ENCODE measurements at places on chromosomes 12 and 14.

GRCh38 chr14:56759633-56760032 is 50.6 kb downstream of the OTX2 start:
- DNase-seq: no peak

DNA sequence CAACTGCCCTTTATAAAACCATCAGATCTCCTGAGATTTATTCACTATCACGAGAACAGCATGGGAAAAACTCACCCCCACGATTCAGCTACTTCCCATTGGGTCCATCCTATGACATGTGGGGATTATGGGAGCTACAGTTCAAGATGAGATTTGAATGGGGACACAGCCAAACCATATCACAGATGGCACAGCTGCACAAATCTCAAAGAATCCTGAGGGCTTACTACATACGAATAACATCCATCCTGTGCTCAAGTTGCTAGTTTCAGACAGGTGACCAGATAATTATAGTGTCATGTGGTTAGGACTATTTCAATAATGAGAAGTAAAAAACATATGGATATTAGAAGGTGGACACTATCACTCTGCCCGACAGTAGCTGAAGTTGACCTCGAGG is 211.2 kb downstream of the NUAK1 start:
- DNase-seq: no peak

- no peak for DNase-seq
These were observed 60.0 kb upstream of the CCDC91 start for GRCh38 chr12:28130234-28130624.

DNA sequence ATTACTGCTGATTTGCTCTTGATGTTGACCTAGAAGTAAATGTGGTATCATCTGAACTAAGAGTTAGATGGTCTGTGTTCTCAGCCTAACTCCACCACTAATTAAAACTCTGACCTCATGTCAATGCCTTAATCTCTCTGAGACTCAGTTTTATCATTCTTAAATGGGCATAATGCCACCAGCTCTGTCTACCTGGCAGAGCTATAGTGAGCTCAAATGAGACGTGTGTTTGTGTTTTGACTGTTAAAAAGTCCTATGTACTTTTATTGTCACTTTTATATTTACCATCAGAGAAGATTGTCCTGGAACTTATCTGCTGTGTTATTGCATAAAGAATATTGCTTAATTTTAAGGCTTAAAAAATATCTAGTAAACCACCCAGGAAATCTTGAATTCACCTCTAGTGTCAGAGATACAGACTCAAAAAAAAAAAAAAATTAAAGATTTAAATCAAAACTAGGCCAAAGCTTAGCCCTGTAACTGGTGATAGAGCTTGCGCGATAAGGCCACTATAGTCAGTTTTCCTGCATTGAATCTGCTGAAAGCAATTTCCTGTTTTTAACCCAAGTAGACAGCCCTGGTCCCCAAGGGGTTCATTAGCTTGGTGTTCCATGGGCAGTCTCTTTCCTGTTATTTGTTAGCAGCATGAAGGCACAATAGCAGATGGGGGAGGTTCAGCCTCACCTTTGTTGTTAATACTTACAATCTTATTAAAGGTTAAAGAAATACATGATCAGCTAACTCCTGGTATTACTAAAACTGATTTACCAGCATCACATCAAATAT is 261.8 kb downstream of the ATP23 start:
- DNase-seq: no peak

- no peak for DNase-seq
These were observed at the start of gene CCDC88C for GRCh38 chr14:91417120-91417982. CCDC88C (minus strand) TSS chr14:91417820; CDS start chr14:91417690, 130 bp downstream.

DNA sequence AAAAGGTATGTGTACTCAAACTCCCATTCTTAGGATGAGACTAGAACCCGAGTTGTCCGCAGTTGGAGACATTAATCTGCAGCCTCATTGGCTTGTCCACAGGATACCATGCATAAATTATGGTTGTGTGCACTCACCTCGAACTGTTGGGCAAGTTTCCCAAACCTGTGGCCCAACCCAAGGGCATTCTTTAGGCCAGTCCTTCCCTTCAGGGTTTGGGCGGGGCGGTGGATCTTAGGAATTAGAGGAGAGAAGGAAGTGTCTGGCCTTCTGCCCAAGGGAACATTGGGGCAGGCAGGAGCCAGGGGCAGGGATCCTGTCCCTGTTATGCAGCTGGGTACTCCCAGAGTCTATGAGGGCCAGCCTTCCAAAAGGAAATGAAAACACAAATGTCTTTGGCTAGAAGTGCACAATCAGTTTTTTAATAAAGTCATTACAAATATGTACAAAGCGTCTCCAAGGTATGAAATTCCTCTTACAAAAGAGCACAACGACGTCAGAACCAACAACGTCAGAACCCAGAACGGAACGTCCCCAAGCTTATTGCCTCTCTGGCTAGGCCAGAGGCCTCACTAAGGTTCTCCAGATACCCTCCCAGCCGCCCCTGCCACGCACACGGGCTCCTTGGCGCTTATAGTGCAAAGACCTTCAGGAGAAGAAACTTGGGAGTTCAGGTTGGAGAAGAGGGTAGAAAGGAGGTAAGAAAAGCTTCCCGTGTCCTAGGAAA is 25.3 kb downstream of the HRK start:
- DNase-seq: no peak

- no peak for DNase-seq
These were observed 5.4 kb downstream of the RPS6KL1 start for GRCh38 chr14:74917646-74918081.

GRCh38 chr12:47748507-47748828 is 10.2 kb downstream of the RAPGEF3 start:
- no peak for DNase-seq

DNA sequence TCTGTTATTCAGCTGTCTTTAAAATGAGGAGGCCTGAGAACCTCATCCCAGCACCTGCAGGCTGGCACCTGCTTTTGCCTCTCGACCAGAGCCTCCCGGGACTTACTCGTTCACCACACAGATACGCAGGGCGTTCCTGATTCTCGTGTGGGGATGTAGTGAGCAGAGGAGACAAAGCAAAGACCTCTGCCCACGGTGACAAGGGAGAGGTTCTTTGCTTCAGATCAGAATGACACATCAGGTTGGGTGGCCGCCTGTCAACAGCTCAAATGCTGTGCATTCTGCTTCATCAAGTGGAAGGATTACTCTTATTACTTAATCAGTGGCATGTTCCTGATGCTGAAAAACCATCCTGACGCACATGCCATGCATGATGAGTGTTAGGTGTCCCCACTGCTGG is 24.4 kb downstream of the DEGS2 start:
- DNase-seq: no peak

GRCh38 chr12:122072031-122072970 is 6.3 kb upstream of the MLXIP start:
- DNase-seq: no peak

- DNase-seq: no peak
These were observed 678 bp downstream of the MDM1 start for GRCh38 chr12:68331500-68331868.

DNA sequence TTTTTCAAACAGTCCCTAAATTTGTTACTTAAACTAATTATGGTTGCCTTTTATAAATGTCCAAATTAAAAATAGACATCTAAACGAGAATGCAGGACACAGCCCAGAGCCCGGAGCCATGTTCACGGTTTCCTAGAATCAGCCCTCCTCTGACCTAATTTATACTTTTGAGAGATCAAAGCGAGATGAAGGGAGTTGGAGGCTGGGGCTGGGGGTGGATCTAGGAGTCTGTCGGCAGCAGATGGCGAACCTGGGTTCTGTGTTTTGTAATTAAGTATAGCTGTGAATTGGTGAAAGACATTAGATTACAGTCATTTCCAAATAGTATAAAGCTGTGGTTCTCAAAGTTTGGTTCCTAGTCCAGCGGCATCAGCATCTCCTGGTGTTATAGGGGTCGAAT is 210.1 kb downstream of the SLC41A2 start:
- DNase-seq: no peak

- DNase-seq: no peak
These were observed 43.2 kb downstream of the APPL2 start for GRCh38 chr12:105192624-105193225.

GRCh38 chr12:124675881-124676713 is 108.7 kb upstream of the NCOR2 start:
- DNase-seq: no peak

GRCh38 chr14:44778604-44779003 is 183.1 kb downstream of the KLHL28 start:
- DNase-seq: no peak

DNA sequence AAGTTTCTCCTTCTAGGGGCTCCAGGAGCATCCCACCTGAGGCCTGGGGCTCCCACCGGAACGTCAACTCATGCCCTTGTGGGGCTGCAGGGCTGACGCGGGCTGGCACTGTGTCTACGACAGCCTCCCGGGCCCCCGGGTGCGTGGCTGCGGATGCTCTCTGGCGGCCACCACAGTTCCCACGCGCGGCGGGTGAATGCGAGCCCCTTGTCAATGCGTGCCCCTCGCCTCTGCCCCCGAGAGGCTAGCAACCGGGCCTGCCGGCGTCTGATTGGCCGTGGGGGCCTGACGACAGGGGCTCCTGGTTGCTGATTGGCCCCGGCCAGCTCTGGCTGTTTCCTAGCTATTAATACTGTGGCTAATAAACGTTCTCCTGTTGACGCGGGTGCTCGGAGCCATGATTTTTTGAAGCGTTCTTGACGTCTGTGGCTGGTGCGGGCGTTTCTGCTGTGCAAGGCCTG is 1.8 kb upstream of the MEG3 start:
- DNase-seq: peak; percentile 37

DNA sequence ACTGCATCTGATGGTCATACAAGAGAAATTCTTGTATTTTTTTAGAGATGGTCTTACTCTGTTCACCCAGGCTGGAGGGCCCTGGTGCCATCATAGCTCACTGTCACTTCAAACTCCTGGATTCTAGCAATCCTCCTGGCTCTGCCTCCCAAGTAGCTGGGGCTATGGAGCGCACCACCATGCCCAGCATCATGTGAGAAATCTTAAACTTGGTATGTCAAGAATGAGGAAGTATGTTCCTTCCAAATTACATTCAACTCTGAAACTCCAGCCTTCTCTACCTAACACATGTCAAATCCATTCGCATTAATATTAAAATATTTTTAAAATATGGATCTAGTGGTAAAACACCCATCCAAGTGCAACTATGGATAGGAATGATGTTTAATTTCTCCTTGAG is 27.5 kb upstream of the CDKN3 start:
- DNase-seq: no peak

DNA sequence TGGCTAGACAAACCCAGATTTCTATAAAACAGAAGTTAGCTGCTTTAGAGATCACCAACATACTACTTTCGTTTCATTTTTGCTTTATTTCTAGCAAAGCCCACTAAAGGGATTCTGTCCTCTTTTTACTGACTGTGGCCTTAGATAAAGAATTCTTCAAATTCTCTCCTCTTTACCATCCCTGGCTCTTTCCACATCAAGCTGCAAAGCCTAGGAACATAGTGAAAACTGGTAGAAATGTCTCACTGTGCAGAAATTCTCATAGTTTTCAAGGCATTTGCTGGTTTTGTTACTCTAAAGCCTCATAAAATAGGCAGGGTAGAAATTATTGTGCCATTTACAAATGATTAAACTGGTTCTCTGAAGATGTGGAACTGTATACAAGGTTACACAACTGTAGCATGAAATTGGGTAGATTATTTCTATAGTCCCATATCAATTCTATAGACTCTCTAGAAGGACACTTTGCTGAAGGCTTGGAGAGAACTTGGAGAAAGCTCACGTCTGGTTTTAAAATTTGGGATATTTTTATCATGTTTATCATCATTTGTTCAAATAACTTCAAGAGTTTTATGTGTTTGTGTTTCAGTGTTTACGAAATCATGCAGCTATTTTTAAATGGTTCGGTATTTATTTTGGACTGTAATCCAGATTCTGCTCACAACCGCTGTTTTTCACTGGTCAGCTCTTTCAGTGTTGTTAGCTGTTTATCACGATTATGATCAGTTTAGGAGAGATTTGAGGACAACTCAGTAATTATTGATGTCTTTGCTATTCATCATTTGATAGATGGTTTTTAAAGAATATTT is 36.7 kb upstream of the CSRP2 start:
- DNase-seq: no peak

Measured in GM12891 (cell line).